Stimulated activated naive CD8-positive, alpha-beta T cell treated with anti-CD3 and anti-CD28 coated beads, Interleukin-15, amount 100 ng/mL, for 72 hours (primary cell): ENCODE measurements at places on chromosomes 1 and 21.

DNA sequence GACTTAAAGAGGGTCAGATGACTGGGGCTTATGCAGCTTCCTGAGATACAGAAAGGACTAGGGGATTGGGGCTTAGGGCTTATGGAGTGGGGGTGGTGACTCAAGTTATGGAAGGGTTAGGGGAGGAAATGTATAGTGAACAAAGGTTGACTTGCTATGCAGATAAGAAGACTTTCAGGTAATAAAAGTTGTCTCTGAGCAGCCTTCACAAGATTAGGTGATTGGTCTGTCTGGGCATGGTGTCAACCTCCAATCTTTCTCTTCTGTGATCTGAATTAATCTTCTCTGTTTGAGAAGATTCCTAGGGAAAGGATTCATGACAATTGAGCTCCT, 436.5 kb downstream of the SIPA1L2 start:
- DNase-seq, result no peak

DNA sequence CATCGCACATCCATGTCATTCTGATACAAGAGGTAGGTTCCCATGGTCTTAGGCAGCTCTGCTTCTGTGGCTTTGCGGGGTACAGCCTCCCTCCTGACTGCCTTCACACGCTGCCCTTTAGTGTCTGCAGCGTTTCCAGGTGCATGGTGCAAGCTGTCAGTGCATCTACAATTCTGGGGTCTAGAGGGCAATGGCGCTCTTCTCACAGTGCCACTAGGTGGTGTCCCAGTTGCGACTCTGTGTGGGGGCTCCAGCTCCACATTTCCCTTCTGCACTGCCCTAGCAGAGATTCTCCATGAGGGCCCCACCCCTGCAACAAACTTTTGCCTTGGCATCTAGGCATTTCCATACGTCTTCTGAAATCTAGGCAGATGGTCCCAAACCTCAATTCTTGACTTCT, 138.2 kb upstream of the BRINP3 start:
- no peak for DNase-seq

DNA sequence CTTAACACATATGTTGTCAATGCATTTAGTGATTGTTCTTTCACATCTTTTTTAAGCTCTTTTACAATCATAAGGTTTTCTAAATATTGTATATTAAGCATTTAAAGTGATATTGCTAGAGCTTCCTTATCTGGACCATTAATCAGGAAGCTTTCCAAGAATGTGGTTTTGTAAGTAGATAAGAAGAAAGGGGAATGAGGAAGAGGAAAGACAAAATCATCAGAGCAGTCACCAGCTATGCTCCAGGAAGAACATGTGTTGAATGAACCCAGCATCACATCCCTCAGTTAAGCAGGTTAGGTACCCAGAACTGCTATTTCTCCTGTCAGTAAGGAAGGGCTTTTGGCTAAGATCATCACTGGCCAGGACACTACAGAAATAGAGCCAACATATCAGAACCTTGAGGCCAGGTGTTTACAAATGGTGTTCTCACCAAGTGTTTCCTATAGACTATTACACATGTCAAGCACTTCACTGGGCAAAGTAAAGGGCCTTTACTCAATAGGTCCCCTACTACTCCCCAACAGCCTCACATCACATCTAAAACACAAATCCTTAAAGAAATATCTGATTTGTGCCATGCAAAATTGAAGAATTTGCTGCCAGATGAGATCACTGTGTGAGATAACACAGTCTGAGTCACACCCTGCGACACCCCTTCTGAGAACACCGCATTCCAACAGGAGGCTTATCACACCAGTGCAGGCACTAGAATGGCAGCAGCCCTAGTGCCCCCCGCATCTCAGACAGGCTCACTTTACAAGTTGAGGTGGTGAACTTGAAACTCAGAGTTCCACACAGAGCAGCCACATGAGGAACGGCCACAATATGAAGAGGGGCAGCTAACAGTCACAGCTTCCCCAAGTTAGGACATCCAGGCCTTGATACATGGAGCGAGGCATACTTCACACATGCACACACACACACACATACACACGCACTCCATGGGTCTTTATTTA, 1.8 kb upstream of the SPRR2A start:
- DNase-seq, result no peak

- no peak for DNase-seq
These were observed 13.9 kb upstream of the MTARC1 start for GRCh38 chr1:220772846-220773245.

DNA sequence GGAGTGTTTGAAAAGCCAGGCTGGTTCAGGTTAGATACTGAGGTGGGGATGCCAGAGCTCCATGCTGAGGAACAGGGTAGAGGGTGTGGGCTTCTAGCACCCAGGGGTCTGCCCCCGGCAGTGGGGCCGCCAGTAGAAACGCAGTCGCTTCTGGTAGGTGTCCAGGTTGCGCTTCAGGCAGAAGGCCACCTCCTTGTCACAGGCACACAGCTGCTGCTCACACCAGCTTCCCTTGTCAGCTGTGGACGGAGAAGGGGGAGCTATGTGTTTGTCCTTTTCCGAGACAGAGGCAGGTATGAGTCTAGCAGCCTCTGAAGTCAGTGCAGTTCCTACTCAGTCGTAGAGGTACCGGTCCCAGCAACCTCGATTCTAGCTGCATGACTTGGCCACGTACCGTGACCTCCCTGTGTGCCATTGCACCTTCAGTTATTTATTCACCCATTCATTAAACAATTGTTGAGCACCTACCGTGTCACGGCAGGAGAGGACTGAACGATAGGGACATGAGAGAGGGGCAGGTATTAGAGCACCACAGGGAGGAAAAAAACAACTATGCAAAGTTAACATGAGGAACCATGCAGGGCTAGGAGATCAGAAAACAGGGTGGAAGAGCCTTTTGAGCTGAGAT, 5.2 kb downstream of the PLA2G2D start:
- no peak for DNase-seq

DNA sequence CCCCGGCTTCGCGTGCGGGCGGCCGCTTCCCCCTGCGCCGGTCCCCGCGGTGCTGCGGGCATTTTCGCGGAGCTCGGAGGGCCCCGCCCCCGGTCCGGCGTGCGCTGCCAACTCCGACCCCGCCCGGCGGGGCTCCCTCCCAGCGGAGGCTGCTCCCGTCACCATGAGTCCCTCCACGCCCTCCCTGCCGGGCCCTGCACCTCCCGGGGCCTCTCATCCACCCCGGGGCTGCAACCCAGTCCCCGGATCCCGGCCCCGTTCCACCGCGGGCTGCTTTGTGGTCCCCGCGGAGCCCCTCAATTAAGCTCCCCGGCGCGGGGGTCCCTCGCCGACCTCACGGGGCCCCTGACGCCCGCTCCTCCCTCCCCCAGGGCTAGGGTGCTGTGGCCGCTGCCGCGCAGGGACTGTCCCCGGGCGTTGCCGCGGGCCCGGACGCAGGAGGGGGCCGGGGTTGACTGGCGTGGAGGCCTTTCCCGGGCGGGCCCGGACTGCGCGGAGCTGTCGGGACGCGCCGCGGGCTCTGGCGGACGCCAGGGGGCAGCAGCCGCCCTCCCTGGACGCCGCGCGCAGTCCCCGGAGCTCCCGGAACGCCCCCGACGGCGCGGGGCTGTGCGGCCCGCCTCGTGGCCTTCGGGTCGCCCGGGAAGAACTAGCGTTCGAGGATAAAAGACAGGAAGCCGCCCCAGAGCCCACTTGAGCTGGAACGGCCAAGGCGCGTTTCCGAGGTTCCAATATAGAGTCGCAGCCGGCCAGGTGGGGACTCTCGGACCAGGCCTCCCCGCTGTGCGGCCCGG, 159.2 kb downstream of the RUNX1 start:
- DNase-seq, result peak; percentile 89

- no peak for DNase-seq
These were observed 69.6 kb upstream of the OLIG2 start for GRCh38 chr21:32956061-32956656.

GRCh38 chr21:45131537-45131999, 57.2 kb downstream of the ADARB1 start:
- DNase-seq, result no peak

- no peak for DNase-seq
These were observed 395.1 kb upstream of the VAMP3 start for GRCh38 chr1:7375781-7376660.

DNA sequence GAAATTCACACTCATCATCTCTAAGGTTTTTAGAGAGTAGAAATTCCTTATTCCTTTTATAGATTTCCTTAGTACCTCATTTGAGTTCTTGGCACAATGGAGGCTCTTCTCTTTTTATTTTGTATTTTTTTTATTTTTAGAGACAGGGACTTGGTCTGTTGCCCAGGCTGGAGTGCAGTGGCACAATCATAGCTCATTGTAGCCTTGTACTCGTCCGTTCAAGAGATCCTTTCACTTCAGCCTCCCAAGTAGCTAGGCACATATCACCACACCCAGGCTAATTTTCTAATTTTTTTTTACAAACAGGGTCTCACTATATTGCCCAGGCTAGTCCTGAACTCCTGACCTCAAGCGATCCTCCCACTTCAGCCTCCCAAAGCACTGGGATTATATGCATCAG, 29.6 kb downstream of the RGL1 start:
- DNase-seq, result no peak

- no peak for DNase-seq
These were observed 50.7 kb downstream of the KMO start for GRCh38 chr1:241582921-241583321.

DNA sequence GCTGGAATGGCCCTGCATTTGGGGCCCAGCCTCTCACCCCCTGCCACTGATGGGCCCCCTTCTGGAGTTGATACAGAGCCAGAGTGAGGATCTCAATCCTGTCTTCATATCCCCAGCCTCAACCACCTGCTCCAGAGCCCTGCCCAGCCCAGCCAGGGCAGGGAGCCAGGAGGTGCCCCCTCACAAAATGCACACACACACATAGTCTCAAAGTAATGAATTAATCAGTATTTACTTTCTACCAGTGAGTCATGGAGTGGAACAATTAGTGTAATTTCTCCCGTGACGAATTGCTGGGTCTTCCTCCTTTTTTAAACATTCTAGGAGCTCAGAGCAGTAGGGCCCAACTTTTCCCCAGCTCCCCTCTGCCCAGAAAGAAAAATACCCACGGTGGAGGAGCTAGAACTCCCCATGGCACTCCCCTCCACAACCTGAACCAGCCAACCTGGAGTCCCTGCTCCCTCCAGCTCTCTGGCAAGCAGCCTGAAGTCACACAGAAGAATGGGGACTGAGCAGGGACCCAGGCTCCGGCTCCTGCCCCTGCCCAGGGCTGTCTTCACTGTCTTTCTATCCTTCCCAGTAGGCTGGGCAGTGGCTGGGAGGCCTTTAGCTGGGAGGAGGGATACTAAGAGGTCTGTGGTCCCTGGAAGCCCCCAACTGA, 29.3 kb downstream of the SDC3 start:
- DNase-seq, result no peak

GRCh38 chr1:231057410-231057809, 17.4 kb upstream of the FAM89A start:
- no peak for DNase-seq

DNA sequence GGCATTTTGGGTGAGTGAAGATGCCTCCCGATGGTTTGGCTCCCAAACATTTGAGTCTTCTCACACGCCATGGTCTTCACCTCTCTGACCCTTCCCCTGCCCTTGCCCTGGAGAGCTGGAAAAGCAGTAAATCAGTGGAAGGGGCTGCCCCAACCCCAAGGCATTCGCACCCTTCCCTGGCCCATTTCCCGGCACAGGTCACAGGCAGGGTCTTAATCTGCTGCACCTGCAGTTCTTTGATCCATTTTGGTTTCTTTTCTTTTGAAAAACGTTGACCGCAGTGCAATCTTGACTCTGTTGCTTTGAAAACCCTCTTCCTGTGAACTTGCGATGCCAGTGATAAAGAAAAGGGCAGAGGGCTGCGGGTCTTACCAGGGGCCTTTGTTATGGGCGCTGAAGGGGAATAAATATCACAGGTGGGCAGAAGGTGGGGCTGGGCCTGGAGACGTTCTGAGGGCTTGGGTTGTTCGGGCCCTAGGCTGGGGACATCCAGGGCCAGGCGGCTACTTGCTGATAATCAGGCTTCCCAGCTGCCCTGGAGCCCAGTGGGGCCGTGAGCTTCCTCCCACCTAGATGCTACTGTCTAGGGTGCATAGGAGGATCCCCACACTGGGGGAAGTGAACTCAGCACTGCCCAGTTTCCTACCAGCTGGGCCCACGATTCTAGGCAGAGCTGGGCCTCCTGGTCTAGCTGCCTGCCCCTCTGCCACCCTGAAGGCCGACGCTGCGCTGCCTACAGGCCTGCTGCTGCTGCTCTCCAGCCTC, 38.6 kb upstream of the EPS8L3 start:
- peak; percentile 59 for DNase-seq

- DNase-seq, result no peak
These were observed 231.6 kb downstream of the TPR start for GRCh38 chr1:186143481-186143880.

DNA sequence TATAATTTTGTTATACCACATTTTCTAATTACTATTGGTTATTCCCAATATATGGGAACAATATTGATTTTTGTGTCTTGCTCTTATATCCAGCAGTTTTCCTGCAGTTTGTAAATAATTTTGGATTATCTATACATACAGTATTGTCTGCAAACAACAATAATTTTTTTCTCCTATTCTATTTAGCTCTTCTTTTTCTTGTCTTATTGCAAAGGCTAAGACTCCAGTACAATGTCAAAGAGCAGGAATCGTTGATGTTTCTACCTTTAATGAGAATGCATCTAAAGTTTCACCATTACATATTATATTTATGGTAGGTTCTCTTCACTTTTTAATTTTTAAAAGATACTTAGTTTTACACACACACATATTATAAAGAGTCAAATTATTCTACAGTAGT, 4.1 kb upstream of the AVPR1B start:
- no peak for DNase-seq

DNA sequence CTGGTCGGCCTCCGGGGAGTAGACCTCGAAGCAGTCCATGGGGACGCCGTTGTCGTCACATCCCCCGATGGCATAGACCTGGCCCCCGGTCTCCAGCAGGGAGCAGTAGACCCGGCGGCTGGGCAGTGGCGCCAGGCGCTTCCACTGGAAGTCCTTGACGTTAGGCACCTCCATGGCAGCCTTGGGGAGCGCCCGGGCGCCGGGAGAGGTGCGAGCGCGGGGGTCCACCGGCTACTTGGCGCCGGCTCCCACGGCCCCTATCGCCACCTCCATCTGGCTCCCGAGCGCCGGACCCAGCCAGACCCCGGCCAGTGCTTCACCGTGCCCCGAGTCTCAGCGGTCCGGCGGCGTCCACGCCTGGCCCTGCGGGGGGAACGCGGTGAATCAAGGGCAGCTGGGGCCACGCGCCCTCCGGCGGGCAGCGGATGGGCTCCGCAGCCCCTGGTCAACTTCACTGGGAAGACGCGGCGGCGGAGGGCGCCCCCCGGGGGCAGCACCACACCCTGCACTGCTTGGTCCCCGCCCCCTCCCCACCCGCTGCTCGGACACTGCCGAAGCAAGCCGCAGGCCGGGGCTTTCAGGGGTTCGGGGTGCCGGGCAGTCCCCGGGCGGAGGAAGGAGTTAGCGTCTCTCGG, 13.2 kb downstream of the KLHDC8A start:
- DNase-seq, result no peak

DNA sequence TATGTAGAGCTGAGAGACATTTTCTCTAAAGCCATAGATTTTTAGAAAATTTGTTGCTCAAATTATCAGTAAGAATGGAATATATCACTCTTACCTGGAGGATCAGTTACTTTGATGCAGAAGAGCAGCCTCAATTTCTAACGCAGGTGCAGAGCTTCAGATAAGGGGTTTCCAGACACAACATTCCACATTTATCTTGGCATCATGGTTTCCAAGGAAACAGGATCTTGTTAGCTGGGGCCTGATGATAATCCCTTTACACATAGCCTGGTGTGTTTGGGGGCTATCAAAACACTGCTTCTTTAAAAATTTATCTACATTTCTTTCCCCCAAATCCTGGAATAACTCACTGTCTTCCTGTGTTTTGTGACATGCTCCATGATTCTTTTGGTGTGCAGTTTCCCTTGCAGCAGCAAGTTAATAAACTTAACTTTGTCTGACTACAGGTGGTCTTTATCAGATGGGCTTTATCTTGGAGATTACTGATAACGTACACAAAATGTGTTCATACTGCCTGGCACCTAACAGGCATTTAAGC, 2.7 kb upstream of the STX12 start:
- no peak for DNase-seq
